ENCODE measurements at places on chromosomes 12 and 14.

- DNase-seq: peak; percentile 51
Observed at GRCh38 chr12:113899561-113900471, 66.3 kb downstream of the RBM19 start.

DNA sequence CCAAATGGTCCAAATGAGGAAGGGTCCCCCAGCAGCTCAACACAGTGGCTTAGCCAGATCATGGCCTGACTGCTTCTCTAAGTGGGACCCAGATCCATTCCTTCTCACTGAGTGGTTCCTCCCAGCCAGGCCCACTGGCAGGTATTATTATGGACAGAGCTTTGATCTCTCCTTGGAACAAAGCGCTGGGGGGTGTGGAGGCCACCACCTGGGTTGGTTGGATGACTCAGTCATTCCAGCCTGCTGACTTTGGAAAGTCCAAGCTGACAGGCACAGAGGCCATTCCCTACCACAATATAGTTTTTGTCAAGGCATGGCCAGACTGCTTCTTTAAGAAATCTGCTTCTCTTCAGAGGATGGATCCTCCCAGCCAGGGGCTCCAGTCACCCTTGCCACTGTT lies 341.1 kb downstream of the BTG1 start:
- peak; percentile 87 for DNase-seq

GRCh38 chr14:99605299-99605961 lies 1.4 kb upstream of the CCDC85C start:
- peak; percentile 70 for DNase-seq

GRCh38 chr14:101223127-101223526 lies 319.6 kb upstream of the RTL1 start:
- DNase-seq: no peak

DNA sequence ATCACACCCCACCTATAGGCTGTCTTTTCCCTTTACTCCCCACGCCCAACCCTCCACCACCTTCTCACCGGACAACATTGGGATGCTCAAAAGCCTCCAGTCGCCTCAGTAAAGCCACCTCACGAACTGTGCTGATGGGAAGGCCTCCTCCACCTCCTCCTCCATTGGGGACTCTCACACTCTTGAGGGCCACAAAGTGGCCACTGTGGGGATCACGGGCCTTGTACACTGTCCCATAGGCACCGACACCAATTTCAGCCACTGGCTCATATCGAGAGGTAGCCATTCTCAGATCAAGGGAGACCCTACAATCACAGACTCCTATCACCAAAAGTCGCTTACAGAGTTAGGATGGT lies 700 bp downstream of the CDK4 start:
- DNase-seq: no peak

- no peak for DNase-seq
Observed at GRCh38 chr12:108317308-108318234, 21.5 kb downstream of the CMKLR1 start.

GRCh38 chr12:8143261-8143660 lies 13.6 kb upstream of the ZNF705A start:
- no peak for DNase-seq

DNA sequence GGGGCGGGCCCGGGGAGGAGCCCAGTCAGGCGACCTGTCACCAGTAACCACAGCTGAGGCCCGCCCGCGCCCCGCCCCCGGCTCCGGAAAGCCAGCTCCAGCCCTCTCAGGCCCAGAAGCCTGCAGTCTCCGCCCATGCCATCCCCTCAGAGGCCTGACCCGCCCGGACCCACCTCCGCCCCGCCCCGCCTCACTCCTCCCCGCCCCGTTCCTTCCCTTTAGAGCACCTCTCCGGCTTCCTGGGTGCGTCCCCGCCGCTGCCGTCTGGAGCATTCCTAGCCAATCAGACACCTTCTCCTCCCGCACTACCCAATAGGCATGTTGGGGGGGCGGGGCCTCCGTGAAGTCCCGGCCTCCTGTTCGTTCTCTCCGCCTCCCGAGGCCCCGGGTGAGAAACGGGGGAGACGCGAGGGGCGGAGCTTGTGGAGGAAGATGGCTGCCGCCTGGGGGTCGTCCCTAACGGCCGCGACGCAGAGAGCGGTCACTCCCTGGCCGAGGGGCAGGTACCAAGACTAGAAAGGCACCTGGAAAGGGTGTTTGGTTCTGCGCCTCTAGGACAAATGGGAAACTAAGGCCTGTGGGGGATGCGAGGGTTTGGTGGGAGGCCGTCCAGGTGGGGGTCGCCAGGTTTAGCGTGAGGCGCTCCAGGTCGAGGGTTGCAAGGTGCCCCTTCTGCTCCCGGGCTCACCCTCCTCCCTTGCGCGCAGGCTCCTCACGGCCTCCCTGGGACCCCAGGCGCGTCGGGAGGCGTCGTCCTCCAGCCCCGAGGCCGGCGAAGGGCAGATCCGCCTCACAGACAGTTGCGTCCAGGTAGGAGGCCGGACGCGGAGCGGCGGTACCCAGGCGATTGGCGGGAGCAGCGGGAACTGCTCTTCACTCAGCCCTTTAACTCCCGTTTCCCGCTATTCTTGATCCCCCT lies at the start of gene ISCA2:
ISCA2 (plus strand) TSS at position 423 of the 919 bp plus-strand sequence; CDS start at position 433, 10 bp downstream.
- DNase-seq: peak; percentile 100

GRCh38 chr12:107759410-107759809 lies 1.5 kb downstream of the PRDM4 start:
- peak; percentile 91 for DNase-seq

- DNase-seq: no peak
Observed at GRCh38 chr12:120956579-120957300, 21.6 kb upstream of the HNF1A start.

- peak; percentile 97 for DNase-seq
Observed at GRCh38 chr12:108722992-108723766, 8.1 kb downstream of the CORO1C start.

DNA sequence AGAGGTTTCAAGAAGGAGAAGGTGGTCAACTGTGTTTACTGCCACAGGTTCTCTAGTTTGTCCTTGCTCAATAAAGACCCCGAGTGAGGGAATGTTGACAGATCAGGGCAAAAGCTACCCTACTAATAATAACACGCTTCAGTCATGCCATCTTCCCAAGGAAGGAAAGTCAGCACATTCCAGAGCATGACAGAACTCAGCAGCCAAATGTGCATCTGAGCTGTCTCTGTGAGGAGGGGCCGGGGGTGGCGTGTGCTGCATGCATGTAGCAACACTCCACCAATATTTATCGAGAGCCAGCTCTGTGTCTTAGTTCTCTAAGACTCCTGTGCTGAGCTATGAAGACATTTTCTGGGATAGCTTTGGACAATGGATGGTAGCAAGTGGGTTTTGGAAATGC lies 260.4 kb downstream of the DPF3 start:
- no peak for DNase-seq

- peak; percentile 83 for DNase-seq
Observed at GRCh38 chr12:121773011-121773777, 20.3 kb downstream of the RHOF start.

DNA sequence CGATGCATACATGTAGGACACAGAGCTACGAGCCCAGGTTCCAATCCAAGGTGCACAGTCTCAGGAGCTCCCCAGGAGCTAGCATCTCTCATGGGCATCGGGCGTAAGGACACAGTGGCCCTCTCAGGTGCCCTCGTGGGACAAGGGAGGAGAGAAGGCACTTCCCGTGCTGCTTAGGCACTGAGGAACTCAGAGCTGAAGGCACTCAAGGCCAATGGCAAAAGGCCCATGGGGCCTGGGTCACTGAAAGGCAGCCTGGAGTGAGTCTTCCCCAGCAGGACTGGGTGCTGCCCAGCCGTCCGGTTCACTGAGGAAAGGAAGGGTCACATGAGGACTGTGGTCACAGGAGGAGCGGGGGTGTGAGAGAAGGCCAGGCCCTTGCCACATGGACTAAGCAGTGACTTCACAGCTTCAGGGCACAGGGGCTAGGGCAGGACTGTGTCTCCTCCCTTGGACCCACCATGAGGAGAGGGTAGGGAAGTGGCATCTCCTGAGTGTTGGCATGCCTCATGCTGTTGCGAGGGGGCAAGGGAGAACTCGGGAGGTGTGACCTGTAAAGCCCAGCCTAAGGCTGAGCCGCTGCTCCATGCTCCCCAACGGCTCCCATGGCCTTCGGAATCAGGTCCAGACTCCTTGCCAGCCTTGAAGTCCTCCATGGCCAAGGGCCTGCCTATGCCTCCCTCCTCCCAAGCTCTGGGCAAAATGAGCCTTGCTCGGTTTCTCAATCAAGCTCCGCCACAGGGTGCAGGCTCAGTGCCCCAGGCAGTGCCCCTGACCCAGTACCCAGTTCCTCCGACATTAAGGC lies 51.8 kb downstream of the CHGA start:
- no peak for DNase-seq

DNA sequence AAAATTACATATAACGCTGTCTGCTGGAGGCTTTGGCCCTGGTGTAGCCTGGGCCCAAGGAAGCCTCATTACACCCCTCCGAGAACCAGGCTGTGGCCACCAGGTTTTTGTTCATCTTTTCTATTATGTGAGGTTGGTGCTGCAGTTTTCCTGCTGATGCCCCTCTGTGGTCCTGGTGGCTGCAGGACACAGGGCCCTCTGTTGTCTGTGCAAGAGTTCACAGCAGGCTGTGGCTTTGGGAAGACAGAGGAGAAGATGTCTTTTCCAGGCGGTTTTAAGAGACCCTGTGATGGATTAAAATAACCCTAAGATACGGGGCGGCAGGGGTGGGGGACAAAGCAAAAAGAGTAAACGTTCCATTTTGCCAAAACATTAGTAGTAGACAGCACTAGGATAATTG lies 121.5 kb downstream of the ADGRD1 start:
- DNase-seq: no peak

DNA sequence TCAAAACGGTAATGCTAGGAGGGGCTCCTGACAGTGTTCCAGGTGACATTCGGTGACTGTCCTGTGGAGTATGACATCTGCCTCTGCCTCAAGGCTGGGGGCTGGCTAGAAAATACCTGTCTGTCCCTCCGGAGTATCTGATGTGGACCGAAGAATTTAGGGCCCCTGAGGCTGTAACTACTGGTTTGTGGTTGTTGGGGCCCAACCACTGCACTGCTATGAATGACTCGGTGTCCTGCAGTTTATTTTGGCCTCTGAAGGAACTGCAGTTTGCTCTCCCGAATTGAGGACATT lies 198.9 kb upstream of the CAND1 start:
- DNase-seq: peak; percentile 40

- DNase-seq: no peak
Observed at GRCh38 chr12:116504438-116504837, 54.7 kb upstream of the MAP1LC3B2 start.

- DNase-seq: peak; percentile 43
Observed at GRCh38 chr14:95250140-95250769, 69.5 kb downstream of the CLMN start.

- no peak for DNase-seq
Observed at GRCh38 chr12:47817272-47818006, 2.3 kb downstream of the HDAC7 start.

- no peak for DNase-seq
Observed at GRCh38 chr12:56529656-56530055, 8.0 kb downstream of the RBMS2 start.

- peak; percentile 61 for DNase-seq
Observed at GRCh38 chr12:45674181-45674977, 55.1 kb upstream of the ARID2 start.

- peak; percentile 66 for DNase-seq
Observed at GRCh38 chr14:22314183-22314820, 274.7 kb downstream of the DAD1 start.

DNA sequence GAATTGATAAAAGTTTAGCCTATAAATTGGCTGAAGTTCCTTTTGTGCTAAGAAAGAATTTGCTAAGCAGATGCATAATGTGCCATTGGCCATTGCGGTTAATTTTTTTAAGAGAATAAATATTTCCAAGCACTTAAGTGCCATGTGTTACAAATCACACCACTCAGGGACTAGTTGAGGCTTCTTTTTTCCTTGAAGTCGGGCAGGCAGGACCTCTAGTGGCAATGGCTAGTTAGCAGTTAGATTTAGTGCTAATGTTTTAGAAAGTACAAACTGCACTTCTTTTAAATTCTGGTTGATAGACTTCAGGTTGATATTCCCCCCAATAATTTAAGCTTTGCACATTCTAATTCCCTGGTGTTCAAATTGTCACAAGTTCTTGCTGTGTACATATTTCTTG lies 294.3 kb downstream of the APAF1 start:
- peak; percentile 32 for DNase-seq

DNA sequence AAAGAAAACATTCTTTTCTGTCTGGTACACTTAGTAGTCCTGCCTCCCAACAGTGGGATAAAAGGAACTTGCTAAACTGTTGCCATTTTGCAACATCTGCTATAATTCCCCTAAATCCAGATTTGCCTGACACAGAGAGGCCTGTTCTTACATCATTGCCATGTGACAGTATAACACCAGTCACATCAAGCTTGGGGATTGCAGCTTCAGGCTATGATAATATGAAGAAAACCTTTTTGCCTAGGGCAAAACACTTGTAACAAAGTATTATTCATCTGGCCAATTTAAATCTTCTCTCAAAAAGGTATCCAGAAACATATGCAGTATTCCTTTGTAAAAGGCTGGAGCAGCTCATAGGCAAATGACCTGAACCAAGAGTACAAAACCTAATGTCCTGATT lies 80.9 kb upstream of the OTX2 start:
- no peak for DNase-seq

DNA sequence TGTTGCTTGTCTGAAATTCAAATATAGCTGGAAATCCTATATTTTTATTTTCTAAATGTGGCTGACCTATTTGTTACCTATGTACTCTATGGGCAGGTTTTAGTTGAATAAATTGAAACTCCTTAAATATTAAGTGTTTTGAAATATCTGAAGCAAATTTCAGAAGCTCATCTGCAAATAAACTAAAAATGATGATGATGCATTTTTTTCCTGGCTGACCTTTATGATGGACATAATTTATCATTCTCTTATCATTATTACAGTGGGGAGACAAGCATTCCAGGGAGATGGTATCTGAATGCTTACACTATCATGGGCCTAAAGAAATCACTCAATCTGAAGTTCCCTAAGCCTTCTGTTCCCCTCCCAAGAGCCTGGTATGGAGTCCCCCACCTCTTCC lies 1225.2 kb downstream of the AACS start:
- DNase-seq: no peak

DNA sequence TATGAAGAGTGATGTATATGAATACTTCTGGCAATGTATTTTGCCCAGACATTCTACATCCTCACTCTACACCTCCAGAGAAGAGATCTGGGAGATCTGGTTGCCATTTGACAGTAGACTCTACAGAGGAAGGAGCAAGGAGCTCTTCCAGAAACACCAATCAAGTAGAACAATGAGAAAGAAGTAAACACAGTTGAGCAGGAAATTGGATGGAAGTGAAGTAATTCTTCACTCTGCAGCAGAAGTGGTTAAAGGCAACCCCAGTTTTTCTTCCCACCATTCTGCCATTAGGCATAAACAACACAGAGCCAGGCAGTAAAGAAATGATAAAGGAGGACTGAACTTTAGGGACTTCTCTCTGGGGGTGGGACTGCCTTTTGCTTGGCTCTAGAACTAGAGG lies 48.5 kb upstream of the PRICKLE1 start:
- DNase-seq: no peak

DNA sequence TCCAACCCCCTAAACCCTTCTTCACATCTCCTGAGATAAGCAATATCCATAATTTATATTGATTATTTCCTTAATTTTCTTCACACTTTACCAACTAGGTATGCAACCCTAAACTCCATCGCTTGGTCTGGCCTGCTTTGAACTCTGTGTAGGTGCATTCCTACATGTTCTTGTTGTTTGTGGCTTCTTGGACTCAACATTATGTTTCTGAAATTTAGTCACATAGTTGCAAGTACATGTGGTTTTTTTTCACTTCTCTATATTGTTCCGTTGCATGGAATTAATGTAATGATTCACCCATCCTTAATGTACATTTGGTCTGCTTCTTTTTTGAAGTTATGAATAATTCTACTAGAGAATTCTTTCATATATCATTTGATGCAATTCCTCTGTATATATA lies 1.6 kb upstream of the TAS2R30 start:
- no peak for DNase-seq
